ENCODE measurements at places on chromosomes 7 and 10.

DNA sequence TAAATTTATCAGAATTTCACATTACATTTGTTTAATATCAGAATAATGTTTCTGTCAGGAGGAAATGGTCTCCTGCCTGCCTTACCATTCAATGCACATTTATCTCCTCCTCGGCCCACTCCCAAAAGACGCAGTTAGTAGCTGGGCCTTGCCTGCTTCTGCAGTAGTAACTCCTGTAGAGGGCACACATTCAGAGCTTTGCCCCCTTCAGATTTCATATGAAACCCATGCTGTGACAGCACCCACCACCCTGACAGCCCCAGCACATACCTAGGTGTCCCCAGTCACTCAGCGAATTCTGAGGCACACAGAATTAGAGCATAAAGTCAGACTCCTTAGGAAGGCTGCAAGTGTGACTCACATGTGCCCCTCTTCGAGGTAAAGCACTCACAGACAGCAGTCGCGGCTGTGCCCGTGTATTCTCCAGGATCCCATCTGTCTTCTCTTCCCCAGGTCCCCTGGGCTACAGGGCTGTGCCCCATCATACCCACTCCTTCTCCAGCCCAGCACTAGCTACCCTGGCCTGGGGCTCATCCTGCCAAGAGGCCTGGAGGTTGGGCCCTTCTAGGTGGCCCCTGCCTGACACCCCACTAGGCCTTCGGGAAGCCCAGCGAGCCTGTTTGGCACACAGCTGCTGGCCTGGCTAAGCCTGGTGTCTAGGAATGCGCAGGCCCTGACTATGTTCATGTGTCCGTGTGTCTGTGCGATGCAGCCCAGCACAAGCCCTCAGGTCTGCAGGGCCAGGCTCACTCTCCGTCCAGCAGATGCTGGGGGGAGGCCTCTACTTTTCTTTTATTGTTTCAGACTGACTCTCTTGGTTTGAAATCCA is 4.7 kb upstream of the DEPP1 start:
- H3K4me1 ChIP-seq, result peaks cover 11% of the 10 kb centered on the region
- no peak overlapping the region for H3K27ac ChIP-seq
- H3K36me3 ChIP-seq, result peaks cover 4% of the 10 kb centered on the region
- no peak overlapping the region for H3K4me3 ChIP-seq

GRCh38 chr7:29345590-29345989 is 151.0 kb downstream of the CHN2 start:
- H3K27ac ChIP-seq, result no peak overlapping the region
- H3K4me3 ChIP-seq, result no peak overlapping the region
- DNase-seq, result peak; percentile 67
- no peaks in the 10 kb centered on the region for H3K36me3 ChIP-seq
- no peaks in the 10 kb centered on the region for H3K27me3 ChIP-seq

DNA sequence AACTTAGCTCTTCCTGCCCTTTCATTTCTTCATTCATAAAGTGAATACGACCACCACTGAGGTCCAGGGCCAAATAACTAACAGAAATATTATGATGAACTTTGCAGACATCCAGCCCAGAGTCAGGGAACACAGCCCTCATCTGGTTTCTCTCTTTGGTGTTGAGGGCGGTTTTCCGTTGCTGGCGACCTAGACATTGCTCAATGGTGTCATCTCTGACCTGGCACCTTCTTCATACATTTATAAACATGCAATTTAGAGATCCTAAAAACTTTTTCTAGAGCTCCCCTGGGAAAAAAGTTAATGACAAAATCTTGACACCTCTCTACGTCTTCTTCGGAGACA is 324 bp upstream of the TET1 start:
- no peak for DNase-seq
- peak overlapping the region; percentile 93 for H3K4me3 ChIP-seq
- peaks cover 4% of the 10 kb centered on the region for H3K4me1 ChIP-seq

- H3K27me3 ChIP-seq, result no peaks in the 10 kb centered on the region
- no peak overlapping the region for H3K4me3 ChIP-seq
- no peaks in the 10 kb centered on the region for H3K4me1 ChIP-seq
- H3K27ac ChIP-seq, result no peak overlapping the region
- no peak for DNase-seq
These were observed 18.8 kb downstream of the TMEM196 start for GRCh38 chr7:19754521-19755116.

DNA sequence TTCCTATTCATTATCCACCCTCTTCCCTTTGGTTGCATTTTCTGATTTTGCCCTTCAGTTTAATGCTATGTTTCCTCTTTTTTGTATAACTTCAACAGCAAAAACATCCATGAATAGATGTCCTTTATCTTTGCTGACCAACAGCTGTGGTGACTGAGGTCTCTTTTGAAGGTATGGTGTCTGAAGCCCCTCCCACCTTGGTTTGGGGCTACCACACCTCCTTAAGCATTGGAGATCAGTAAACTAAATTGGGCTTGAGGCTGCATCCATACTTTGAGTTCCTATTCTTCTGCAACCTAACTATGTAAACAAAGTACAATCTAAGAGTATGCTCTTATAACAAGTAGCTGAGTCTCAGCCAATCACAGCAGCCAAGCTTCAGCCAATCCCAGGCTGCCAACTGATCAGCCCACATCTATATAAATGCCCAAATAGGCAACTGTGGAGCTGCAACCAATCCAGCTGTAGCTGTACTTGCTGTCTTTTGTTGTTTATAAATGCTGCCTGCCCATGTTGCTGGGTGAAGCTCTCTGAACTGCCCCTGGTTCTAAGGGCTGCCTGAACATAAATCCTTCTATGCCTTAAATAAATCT is 69.4 kb upstream of the PDLIM1 start:
- H3K36me3 ChIP-seq, result peaks cover 10% of the 10 kb centered on the region
- H3K27me3 ChIP-seq, result no peaks in the 10 kb centered on the region
- H3K27ac ChIP-seq, result no peak overlapping the region
- no peaks in the 10 kb centered on the region for H3K4me1 ChIP-seq
- no peak for DNase-seq
- no peak overlapping the region for H3K4me3 ChIP-seq
